ENCODE measurements at places on chromosomes 6 and 20.

DNA sequence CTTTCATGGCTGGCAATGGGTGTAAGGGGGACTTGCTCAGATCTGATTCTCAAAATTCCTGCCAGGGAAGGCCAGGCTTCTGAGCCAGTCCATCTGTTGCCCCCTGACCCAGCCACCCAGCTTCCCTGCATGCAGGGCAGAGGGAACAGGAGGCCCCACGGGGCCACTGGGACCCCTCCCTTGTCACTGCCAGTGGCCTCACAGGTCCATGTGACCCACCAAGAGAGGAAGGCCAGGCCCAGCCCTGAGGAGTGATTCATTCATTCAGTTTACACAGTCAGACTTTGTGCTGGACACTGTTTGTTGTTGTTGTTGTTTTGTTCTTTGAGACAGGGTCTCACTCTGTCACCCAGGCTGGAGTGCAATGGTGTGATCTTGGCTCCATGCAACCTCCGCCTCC is 39.5 kb downstream of the UBE2V1 start:
- DNase-seq = no peak
- H3K4me3 ChIP-seq = no peak overlapping the region
- H3K27me3 ChIP-seq = no peaks in the 10 kb centered on the region
- no peak overlapping the region for H3K27ac ChIP-seq
- H3K4me1 ChIP-seq = no peaks in the 10 kb centered on the region

DNA sequence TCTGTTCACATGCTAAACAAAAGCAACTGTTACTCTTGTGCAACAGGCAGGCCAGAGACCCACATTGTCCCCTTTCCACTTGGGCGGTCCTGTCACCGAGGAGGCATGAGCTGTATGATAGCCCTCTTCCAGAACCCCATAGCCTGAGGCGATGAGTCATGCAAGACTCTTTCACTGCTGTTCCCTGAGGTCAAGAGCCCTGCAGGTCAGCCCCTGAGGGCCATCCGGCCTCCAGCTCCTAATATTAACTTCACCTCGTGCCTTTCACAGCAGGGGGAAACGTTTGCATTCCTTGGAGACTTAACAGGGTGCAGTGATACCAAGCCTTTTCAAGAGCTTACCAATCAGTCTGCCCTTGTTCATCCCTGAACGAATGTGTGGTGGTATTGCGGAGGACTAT is 253.3 kb upstream of the ECI2 start:
- H3K27ac ChIP-seq = no peak overlapping the region
- H3K4me3 ChIP-seq = no peak overlapping the region
- DNase-seq = no peak
- H3K36me3 ChIP-seq = no peaks in the 10 kb centered on the region

DNA sequence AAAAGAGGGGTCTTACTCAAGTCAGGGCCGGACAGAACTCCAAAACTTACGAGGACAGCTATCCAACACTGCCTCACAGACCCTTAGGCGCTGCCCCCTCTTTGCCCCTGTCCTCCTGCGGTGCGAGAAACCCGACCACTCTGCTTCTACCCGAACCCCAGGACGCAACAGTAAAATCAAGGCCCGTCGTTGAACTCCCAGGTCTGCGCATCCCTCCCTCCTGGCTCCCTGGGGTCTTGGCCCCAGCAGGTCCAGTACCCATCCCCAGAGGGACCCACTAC is 6.4 kb downstream of the OLIG3 start:
- H3K4me1 ChIP-seq = no peaks in the 10 kb centered on the region
- no peak for DNase-seq
- no peak overlapping the region for H3K4me3 ChIP-seq
- H3K36me3 ChIP-seq = no peaks in the 10 kb centered on the region
- no peak overlapping the region for H3K27ac ChIP-seq
- peaks cover 20% of the 10 kb centered on the region for H3K27me3 ChIP-seq

- no peaks in the 10 kb centered on the region for H3K4me1 ChIP-seq
- no peak overlapping the region for H3K27ac ChIP-seq
- DNase-seq = no peak
- no peaks in the 10 kb centered on the region for H3K27me3 ChIP-seq
- H3K36me3 ChIP-seq = no peaks in the 10 kb centered on the region
- H3K4me3 ChIP-seq = no peak overlapping the region
Measured at GRCh38 chr20:16314748-16315159, 258.5 kb downstream of the KIF16B start.

DNA sequence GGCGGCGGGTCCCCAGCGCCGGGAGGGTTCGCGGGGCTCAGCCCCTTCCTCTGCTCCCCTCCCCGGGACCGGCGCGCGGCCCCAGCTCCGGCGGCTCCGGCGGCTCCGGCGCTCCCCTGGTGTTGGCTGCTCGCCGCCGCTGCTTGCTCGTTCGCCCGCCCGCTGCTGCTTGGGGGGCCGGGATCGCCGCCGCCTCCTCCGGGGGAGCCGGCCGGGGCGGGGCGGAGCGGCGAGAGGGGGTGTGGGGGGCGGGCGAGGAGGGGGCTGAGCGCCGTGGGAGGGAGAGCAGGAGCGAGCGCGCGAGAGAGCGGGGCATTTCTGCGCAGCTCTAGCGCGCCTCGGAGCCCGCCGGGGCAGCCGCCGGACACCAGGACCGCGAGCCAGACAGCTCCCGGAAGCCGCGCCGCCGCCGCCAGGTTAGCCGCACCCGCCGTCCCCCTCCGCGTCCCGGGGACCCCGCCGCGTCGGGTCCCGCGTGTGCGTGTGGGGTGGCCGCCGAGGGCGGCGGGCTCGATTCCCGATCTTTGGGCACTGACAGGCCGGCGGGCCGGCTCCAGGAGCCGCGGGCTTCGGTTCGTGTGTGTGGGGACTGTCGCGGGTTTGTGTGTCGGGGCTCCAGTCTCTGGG is 62.0 kb upstream of the EPB41L1 start:
- H3K4me3 ChIP-seq = peak overlapping the region; percentile 59
- peaks cover 7% of the 10 kb centered on the region for H3K27me3 ChIP-seq
- no peak overlapping the region for H3K27ac ChIP-seq
- no peaks in the 10 kb centered on the region for H3K36me3 ChIP-seq
- H3K4me1 ChIP-seq = no peaks in the 10 kb centered on the region

DNA sequence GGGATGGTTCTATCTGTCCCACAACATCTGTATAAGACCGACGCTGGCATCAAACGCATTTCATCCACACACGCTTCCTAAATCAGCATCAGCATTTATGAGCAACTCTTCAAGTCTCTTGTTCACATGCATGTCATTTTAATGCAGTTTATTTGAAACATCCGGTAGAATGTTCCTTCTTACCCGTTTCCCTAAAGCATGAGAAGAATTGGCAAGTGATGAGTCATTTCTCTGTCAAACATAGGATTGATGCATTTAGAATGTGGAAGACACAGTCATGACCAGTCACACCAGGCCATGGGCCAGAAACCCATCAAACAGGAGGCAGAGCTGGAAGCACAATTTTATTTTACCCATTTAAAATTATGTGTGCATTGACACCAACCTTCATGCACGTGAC is 122.8 kb downstream of the UST start:
- H3K4me1 ChIP-seq = no peaks in the 10 kb centered on the region
- H3K27ac ChIP-seq = no peak overlapping the region
- no peaks in the 10 kb centered on the region for H3K27me3 ChIP-seq
- peak; percentile 12 for DNase-seq

DNA sequence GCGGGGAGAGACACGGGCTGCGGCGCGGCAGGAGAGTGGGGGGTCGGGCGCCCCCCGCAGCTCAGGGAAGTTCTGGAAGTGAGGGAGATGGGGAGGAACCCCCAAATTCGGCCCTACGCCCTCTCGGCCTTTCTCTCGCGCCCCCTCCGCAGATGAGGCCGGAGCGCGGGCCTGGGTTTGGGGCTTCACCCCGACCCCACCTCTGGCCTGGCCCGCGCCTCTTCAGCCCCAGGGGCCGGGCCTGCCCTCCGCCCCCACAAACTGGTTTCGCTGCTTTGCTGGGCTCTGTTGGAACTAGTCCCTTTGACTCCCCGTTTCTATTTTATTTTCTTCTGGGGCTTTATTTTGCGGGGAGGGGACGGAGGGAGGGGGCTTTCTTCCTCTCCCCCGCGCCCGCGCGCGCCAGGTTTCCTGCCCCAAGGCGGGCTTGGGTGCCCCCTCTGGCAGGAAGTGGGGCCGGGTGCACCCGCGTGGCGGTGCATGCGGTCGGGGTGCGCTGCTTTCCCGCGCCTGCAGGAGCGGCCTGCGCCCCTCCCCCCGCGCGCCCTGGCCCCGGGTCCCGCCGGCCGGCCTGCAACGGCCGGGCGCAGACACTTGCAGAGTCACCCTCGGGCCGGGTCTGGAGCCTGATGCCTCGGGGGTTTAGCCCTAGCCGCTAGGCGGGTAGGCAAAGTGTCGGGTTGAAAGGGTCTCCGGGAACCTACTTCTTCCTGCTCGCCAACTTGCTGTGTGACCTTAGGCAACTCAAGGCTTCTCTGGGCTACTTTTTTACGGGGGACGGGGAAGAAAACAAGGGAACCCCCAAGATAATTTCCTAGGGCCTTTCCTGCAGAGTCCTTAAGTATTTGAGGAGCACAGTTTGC is 1.3 kb downstream of the HMGA1 start:
- H3K27ac ChIP-seq = peak overlapping the region; percentile 90
- H3K27me3 ChIP-seq = no peaks in the 10 kb centered on the region
- peak overlapping the region; percentile 78 for H3K4me3 ChIP-seq
- peaks cover 52% of the 10 kb centered on the region for H3K4me1 ChIP-seq

All from Panc1 (cell line).